ENCODE measurements at places on chromosomes 7 and 10. TPM values are rescaled to one million over a fixed set of nuclear protein-coding genes. Genes with fewer than 3 reads are reported as not detected.

PRKAR2B gene
- 22.2 TPM for total RNA-seq

DNA sequence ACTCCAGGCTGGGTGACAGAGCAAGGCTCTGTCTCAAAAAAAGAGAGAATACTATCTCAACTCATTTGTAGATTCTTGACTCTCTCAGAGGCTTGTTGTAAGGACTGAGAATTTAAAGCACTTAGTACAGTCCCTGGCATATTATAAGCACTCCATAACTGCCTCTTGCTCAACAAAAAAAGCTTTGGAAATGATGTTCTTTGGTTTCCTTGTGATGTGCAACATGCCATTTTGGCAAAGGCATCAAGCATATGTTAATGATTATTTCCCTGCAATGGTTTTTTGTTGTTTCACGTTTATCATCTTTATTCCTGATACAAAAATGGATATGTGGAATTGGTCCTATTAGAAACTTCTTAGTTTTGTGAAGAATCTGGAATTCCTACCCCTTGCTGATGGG is 15.7 kb downstream of the NOLC1 start:
- no peak for DNase-seq

GRCh38 chr7:140677496-140677895 is 4.8 kb downstream of the ADCK2 start:
- no peak for DNase-seq

ITGB8 gene
- 57.4 TPM for total RNA-seq

AGBL3 gene
- total RNA-seq = 5.9 TPM

- DNase-seq = no peak
Observed at GRCh38 chr10:125043841-125044658, 102.1 kb downstream of the ZRANB1 start.

DNA sequence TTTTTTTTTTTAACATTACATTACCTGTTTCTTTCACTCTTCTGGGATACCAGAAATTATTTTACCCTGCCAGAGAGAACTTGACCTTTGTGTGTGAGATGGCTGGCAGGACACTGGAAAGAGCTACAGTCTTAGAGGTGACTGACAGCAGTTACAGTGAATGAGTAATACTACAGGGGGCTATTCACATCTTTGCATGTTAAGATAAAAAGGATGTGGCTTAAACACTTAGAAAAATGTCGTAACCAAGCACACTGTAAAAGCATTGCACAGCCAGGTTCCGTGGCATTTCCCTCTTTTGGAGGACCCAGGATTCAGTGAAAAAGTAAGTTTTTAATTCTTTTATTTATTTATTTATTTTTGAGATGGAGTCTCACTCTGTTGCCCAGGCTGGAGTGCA is 18.8 kb upstream of the TBC1D12 start:
- no peak for DNase-seq

IFIT1 gene
- 57.2 TPM for total RNA-seq

KNDC1 gene
- 8.3 TPM for total RNA-seq

- DNase-seq = no peak
Observed at GRCh38 chr7:14207711-14208110, 218.2 kb upstream of the ETV1 start.

DNA sequence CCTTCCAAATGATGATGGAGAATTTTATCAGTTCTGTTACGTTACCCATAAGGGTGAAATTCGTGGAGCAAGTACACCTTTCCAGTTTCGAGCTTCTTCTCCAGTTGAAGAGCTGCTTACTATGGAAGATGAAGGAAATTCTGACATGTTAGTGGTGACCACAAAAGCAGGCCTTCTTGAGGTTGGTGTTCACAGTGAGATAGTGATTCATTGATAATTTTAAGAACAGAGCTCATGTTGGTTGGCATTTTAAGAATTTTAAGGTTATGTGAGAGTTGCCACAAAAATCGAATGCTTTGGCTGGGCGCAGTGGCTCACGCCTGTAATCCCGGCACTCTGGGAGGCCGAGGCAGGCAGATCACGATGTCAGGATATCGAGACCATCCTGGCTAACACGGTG is 25.9 kb downstream of the TAX1BP1 start:
- no peak for DNase-seq

GRCh38 chr10:97071496-97071895 is 114.3 kb downstream of the SLIT1 start:
- DNase-seq = no peak

ETV1 gene
- total RNA-seq = 43.5 TPM

DNA sequence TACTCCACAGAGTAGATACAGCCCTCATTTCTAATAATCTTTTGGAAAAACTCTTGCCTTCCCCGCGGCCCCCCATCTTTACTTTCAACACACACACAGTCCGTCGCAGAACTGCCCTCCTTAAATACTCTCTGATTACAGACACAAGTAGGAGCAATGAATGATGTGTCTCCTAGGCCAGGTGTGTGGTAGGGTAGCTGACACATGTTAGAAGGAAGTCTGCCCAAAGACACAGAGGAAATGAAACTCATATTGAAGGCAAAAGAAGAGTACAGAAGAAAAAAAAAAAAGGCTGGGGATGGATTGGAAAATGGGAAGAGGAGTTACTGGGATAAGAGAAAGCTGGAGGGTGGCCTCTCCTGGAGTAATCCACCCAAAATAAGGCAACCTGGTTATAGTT is 14.6 kb downstream of the OPALIN start:
- DNase-seq = no peak

LOXL4 gene
- total RNA-seq = 0.89 TPM

Data from spinal cord (tissue), 10 donors.